Tibial nerve (tissue), 4 donors: ENCODE measurements at places on chromosomes 16 and 17.

- no peak overlapping the region for H3K4me3 ChIP-seq
- no peak overlapping the region for H3K27ac ChIP-seq
- no peak for DNase-seq
Measured at GRCh38 chr17:50423553-50424159, 2.4 kb upstream of the ACSF2 start.

DNA sequence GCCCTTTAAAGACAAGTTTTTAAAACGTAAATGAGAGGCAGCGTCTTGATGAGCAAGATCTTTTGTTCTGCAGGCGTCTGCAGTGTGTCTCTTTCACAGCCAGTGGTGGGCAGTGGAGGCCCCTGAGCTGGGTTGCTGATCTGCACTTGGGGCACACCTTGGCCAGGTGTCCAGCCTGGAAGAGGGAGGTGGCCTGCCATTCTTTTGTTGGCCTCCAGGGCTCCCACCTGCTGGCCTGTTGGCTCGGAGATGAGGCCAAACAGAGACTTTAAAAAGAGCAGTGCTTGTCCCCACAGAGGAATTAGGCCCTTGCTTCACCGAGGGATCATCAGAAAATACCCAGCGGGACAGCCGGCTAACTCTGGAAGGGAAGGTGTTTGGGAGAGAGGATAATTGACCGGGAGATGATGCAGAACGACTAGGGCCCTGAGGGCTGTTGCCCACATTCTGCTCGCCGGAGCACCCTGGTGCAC is 145.9 kb upstream of the PLCG2 start:
- no peaks in the 10 kb centered on the region for H3K27me3 ChIP-seq
- DNase-seq: no peak
- H3K36me3 ChIP-seq: no peaks in the 10 kb centered on the region
- H3K4me3 ChIP-seq: no peak overlapping the region
- peak overlapping the region; percentile 56 for H3K27ac ChIP-seq

DNA sequence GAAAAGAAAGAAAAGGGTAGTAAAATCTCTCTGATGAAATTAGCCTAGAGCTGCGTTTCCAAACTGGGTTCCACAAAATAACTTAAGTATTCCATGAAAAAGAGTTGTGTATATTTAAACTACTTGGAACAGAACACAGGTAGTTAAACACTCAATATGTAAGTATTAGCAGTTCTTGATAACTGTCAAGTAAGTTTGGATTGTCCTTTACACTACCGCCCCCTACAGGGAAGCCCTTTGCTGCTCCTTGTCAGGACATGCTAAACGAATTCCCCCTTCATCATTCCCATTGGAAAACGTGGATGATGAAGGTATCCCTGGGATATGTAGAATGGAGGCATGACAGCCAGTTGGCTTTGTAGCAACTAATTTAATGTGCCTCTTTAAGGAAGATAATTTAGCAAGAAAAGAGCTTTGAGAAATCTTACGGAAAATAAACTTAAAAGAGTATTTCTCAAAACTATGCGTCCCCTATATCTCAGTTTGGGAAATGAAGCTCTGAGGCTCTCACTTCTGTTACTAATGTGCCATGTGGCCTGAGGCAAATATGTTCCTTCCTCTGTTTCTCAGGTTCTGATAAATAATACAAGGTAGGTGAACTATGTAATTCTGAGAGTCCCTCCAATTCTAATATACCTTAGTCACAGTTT is 18.8 kb downstream of the NCBP3 start:
- H3K4me1 ChIP-seq: no peaks in the 10 kb centered on the region
- H3K27me3 ChIP-seq: no peaks in the 10 kb centered on the region
- no peak for DNase-seq
- peaks cover 68% of the 10 kb centered on the region for H3K36me3 ChIP-seq
- H3K27ac ChIP-seq: no peak overlapping the region

DNA sequence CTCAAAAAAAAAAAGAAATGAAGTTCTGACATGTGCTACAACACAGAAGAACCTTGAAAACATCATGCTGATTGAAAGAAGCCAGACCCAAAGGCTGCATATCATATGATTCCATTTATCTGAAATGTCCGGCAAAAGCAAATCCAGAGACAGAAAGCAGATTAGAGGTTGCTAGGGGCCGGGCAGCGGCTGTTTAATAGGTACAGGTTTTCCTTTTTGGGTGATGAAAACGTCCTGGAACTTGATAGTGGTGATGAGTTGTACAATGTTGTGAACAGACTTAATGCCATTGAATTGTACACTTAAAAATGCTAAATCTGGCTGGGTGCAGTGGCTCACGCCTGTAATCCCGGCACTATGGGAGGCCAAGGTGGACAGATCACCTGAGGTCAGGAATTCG is 166.5 kb downstream of the NTN1 start:
- H3K36me3 ChIP-seq: no peaks in the 10 kb centered on the region
- no peak overlapping the region for H3K4me3 ChIP-seq
- no peaks in the 10 kb centered on the region for H3K27me3 ChIP-seq
- no peak overlapping the region for H3K27ac ChIP-seq
- H3K4me1 ChIP-seq: no peaks in the 10 kb centered on the region
